ENCODE measurements at places on chromosomes 2 and 18.

DNA sequence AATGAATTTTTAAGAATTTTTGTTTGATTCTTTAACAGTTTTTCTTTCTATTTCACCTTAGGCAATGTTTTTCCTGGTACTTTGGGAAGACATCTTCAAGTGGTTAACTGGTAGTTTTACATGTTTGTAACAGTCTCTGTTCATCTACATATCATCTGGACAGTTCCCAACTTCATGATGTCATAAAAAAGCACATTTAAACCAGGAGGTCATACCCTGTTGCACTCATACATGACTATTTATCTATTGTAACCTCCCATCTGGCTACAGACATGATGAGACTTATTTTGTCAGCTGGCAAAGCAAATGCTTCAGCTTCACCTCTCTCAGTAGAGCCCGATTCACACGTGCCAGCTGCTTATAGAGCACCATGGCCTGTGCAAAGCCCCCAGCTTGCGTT, 99.8 kb upstream of the YPEL5 start:
- DNase-seq, result no peak

DNA sequence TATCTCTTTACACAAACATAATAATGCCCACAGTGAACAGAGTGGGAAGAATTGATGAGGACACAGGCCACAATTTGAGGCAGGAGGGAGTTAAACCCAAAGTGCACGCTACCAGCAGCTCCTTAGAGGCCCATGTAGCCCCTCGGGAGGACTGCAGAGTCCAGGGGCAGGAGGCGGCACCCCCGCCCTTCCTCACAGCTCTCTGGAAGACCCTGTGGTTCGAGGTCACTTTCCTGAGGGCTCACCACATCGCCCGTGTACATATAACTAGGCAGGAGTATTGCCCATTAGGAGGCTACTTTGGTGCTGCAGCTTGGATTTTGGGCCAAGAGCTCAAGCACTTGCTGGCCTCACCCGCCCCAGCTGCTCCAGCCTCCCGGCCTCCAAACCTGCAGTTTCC, 22.2 kb upstream of the CIDEA start:
- no peak for DNase-seq

DNA sequence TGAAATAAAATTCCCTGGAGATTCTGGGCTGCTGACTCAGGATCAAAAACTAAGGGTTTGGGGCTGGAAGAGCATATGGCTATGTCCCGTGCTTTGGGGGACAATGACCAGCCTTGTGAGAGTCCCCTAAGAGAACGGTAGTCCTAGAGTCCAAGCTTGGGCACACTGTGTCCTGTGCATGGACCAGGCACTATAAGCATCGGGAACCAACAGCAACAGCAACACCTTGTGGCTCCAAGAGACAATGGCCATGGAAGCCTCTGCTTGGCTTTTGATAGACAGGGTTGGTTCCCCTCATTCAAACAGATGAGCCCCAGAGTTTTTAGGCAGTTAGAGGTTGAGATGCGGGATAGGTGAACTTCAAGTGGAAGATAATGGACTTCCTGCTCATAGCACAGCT, 294.4 kb upstream of the CHAC2 start:
- no peak for DNase-seq

DNA sequence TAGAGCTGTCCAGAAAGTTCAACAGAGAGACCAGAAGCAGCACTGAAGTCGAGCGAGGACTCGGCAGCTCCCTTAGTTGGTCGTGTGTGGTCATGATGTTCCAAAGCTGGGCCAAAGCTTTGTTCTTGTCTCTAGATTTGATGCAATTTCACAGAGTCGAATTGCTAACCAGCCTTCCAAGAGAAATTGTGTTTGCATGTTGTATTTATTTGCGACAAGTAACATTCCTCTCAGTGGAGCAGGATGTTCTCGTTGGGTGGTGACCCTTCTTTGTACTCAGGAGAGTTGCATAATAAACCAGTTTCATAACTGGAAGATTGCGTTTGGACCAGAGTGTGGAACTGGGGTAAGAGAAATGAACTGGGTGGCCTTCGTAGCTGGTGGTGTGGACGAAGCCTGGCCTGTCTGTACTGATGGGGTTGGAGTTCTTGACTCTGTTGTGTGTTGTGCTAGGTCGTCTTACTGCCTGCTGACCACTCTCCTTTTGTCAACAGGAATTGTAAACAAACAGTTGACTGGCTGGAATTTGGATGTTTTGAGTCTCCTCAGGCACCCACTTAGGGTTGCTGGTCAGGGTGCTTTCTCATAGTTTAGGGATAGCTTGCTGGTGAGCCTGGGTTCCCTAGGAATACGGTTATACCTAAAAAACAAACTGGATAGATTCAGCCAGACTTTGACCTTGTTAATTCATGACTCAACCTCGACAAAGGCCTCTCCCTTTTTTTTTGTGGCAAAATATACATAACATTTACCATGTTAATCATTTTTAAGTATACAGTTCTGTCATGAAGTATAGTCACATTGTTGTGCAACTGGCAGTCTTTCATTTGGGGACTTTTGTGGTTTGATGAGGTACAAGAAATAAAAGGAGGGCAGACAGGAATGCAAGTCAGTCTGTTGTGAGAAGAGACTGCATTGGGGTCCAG, 28.9 kb upstream of the TOGARAM2 start:
- no peak for DNase-seq

- no peak for DNase-seq
These were observed 17.5 kb downstream of the LRATD1 start for GRCh38 chr2:14650066-14650465.

- no peak for DNase-seq
These were observed 213.0 kb upstream of the CELF4 start for GRCh38 chr18:37778417-37779165.

GRCh38 chr2:236623816-236624215, 54.2 kb downstream of the ACKR3 start:
- no peak for DNase-seq

GRCh38 chr2:127675331-127676261, at the start of gene LIMS2:
Gene LIMS2 (minus strand): TSS chr2:127675530. CDS start chr2:127675024, 506 bp downstream.
- DNase-seq, result no peak

DNA sequence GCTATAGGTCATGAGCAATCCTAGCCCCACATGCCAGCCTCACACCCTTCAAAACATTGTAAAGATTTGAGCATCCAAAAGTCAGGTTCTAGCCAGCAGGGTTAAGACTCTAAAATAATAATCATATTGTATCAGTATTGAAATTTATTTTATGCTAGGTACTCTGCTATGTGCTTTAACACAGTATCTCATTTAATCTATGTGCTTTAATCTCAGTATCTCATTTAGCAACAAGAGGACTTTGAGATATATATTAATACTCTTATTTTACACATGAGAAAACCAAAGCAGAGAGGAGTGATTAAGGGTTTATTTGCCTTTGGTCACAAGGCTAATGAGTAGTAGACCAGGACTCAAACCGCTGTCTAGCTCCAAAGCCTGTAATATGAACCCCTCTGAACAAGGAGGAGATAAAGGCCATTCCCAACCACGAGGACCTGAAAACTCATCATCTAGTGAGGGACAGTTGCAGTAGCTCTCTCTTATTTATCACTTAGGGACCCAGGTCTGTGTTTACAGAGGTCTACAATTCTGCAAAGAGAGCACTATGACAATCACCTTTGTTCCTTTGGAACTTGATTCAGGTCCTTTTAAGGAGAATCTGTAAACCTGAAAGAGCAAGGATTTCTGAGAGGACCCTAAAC, 116.5 kb upstream of the SERTAD2 start:
- DNase-seq, result no peak

- DNase-seq, result no peak
These were observed 40.6 kb downstream of the SDC1 start for GRCh38 chr2:20184067-20184938.

DNA sequence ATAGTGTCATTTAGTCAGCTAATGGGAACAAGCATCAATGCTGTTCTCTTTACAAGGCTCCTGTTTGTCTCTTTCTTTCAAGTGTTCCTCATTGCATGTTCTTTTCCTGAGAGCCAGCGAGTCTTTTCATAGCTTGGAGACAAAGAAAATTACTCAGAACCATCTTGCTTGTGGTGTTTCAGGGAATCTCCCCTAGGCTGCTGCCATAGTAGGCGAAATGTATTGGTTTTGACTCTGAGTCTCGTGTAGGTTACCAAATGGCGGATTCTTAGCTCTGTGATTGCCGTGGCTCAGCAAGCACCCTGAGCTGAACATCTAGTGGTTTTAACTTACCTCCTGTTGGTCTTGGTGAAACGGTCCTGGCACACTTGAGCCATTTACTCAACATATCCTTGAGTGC, 68.7 kb downstream of the RHBDD1 start:
- DNase-seq, result no peak

DNA sequence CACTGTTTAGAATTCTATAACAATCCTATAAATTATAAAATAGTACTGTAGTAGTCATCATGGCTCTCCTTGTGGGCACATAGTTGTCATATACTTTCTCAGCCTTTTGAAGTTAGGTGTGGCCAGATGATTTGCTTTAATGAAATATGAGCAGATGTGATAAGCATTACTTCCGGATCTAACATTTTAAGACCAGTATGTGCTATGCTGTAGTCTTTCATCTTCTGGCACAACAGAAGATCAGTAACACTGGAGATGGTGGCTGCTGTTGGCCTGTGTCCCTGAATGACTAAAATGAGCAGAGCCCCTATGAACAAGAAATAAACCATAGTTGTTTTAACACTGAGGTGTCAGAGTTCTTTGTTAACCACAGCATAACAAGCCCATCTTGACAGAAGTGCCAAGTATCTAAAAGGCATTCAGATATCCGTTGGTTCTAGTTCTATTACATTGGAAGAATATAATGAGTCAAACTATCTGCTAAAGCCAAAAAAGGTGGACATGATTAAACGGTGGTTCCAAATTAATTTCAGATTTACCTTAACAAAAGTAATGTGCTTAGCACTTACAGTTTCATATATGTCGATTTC, 6.3 kb downstream of the MEX3C start:
- DNase-seq, result no peak

DNA sequence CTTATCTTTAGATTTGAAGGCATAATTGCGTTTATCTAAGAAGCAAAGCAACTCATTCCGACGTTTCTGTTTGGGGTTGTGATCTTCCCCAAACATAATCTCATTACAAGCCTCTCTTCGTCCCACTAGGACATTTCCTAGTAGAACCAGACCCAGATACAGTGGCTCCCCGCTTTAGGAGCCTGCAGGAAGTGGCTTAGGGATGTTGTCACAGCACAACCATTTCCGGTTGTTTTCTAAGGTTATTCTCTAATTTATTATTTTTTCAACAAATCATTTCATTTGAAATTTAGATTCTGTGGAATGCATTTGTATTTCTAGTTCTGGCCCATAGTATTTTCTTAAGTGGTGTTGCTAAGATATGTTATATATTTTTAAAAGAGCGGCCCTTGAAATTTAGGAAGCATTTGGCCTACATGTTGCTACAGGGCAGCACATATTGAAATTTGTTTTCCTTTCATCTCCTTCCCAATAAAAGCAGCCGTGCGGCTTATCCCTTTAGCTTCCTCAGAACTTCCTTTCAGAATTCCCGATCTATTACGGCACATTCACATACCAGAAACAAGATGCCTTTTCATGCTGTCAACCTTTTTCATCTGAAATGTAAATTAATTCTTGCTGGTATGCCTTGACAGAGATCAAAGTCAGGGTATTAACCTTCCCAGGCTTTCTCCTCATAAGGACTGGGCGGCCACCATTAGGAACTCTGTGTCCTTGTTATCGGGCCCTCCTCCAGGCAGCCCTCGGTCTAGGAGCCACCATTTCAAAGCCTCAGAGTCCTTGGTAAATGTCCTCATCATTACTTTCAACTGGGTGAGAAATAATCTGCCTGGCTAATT, 210.9 kb upstream of the SP5 start:
- DNase-seq, result no peak

DNA sequence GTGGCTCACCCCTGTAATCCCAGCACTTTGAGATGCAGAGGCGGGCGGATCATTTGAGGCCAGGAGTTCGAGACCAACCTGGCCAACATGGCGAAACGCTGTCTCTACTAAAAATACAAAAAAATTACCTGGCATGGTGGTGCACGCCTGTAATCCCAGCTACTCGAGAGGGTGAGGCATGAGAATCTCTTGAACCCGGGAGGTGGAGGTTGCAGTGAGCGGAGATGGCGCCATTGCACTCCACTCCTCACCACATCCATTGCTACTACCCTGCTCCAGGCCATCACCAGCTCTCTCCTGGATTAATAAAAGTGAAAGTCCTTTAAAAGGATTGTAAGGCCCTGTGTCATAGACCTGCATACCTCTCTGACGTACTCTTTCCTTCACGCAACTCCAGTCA, 1.2 kb downstream of the RMP24 start:
- no peak for DNase-seq

DNA sequence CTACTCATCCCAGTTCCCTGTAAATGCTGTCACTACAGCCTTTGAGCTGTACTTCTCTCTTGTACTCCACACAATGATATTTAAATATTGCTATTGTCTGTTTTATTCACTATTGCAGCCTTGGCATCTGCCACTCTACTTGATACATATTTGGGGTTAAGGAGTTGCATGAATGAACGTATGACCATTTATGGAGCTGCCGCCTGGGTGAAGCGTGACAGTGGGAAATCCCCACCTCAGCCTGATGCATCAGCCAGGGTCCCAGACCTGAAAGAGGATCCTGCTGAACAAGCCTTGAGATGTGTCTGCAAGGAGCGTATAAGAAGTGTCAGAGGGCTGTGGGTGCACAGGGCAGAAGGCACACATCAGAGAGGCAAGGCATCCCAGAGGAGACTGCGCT, 39.1 kb downstream of the MRPL35 start:
- no peak for DNase-seq
